Fibroblast of skin of right quadriceps (primary cell): ENCODE measurements at places on chromosomes 1 and 21.

- no peak for DNase-seq
These were observed 1.6 kb upstream of the ROR1 start for GRCh38 chr1:63772201-63772600.

GRCh38 chr1:108845991-108846390 is 10.9 kb downstream of the AKNAD1 start:
- DNase-seq: no peak

DNA sequence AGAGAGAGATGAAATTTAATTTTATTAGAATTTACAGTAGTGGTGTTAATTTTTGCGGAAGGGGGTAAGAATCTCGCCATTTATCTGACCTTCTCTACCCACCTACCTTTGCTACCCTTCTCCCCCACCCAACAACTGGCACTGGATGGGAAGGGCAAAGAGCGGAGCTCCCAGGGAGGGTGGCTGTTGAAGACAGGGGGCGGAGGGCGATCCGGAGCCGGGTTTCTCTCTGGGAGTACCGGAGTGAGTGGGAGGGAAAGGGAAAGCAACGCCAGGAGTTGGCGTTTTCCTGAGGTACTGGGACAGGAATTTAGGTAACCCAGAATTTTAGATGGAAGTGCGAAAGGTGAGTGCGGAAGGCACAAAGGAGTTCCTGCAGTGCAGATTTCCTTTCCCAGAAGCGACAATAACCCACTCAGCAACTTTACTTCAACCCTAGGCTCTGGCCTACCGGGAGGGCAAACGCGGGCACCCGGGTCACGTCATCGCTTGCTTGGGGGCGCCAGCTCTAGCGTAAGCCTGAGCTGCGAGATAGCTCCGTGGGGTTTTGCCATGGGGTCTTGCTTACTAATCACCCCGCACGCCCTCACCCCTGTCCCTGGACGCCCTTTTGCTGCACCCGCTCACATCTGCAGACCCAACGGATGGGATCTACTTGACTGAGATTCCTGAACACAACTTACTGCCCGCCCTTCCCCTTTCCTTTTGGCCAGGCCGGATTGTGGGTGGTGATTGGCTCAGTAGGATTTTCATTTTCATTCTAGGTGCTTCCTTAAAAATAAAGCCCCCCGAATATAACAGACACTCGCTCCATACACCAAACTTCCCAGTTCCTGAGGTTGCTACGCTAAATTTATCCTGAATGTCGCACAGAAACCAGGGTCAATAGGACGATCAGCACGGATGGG is 413.0 kb upstream of the ESRRG start:
- DNase-seq: no peak

DNA sequence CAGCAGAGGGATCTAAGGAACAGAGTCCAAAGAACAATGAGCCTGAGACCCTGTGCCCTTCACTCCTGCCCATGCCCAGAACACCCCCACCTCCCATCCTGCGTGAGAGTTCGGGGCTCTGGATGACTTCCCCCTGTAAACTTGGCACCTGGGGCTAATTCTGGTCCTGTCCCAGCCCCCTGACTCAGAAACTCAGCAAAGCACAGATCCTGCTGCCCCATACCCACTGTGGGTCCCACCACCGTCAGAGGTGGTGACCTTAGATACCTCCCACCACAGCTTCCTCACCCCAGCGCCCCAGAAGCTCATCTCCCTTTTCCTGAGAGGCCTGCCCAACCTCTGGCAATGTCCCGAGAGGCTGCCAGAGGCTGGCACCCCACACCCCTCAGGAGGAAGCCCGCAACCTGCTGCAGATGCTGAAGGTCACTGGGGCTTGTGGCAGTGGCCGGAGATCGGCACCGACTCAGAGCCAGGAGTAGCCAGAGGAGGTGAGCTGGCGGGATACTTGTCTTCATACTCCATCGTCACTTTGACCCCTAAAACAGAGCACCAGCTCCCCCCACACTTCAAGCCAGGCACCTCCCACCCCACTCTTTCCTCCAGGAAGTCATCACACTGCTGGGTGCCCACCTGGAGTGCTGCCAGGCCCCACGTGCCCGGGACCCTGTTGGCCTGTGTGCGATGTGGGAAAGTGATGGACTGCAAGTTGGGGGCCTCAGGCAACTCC is 111.6 kb upstream of the IFFO2 start:
- no peak for DNase-seq

GRCh38 chr1:25559031-25559430 is 15.6 kb downstream of the LDLRAP1 start:
- DNase-seq: no peak

- no peak for DNase-seq
These were observed 1.1 kb downstream of the BATF3 start for GRCh38 chr1:212698467-212699103.

DNA sequence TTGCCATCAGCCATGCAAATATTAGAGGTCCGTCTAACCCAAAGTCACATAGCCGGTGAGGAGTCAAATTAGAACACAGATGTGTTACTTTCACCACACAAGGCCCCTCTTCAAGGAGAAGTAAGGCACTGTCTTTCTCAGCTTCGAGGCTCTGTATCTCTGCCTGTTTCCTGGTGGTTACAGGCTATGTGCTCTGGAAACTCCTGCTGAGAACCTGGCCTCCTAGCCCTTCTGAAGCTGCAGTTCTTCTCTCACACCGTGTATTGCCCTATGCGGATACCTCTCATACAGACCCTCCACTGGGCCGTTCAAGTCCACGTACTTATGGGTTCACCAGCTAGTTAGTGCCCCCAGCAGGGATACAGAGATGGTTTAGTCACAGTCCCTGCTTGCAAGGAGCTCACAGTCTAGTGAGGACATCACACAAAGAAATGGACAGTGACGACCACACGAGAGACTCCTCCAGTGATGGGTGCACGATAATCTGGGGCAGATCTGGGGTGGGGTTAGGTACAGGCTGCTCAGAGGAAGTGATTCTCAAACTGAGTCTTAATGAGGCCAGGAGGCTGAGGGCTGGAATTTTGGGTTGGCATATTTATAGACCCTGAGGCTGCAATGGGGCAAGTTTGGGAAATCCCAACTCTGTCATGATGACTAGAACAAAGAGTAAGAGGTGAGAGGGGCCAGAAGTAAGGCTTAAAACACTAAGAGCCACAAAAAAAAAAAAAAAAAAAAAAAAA is 22.8 kb upstream of the ELOA start:
- no peak for DNase-seq

GRCh38 chr1:226308166-226308722 is 720 bp downstream of the LIN9 start:
- DNase-seq: peak; percentile 1

- peak; percentile 45 for DNase-seq
These were observed 71.1 kb upstream of the MROH9 start for GRCh38 chr1:170864238-170864637.

- peak; percentile 75 for DNase-seq
These were observed 426.6 kb downstream of the DUSP10 start for GRCh38 chr1:221315330-221315729.

- DNase-seq: no peak
These were observed 57.3 kb downstream of the SLC37A1 start for GRCh38 chr21:42570841-42571387.

GRCh38 chr21:41847066-41847804 is 31.9 kb downstream of the PRDM15 start:
- peak; percentile 65 for DNase-seq

- no peak for DNase-seq
These were observed 94.6 kb downstream of the SETD4 start for GRCh38 chr21:35965699-35966098.

DNA sequence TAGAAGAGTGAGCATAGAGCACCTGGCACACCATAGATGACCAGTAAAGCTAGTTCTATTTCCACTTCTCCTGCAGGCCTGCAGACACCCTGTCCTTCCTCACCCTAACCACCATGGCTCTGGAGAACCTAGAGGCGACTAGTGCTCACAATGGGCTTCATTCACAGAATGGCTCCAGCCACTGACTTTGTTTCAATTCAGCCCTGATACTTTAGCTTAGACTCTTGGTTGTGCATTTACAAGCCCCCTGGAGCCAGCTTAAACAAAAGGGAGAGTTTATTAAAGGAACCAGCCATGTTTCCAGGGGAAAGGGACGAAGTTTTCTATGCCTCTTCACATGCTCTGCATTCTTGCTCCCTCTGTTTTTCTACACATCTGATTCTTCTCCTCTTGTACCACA is 123.7 kb downstream of the NAV1 start:
- no peak for DNase-seq

DNA sequence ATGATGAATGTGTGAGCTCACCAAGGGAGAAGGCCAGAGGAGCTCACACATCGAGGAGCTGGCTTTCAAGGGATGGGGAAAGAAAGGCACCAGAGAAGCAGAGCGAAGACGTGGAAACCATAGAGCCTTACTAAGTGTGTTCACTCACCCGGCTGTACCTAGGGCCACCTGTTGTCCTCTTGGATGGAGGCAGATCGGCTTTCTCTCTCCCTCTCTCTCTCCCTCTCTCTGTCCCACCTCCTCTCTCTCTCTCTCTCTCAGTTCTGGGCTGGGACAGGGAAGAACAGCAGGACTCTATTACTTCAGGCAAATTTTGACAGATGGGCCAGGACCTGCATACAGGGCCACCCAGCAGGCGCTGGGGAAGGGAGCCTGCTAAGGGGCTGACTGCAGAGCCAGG is 64.8 kb downstream of the HIVEP3 start:
- no peak for DNase-seq

- peak; percentile 83 for DNase-seq
These were observed 41.3 kb upstream of the OSBPL9 start for GRCh38 chr1:51575406-51576084.

- peak; percentile 87 for DNase-seq
These were observed 57.1 kb upstream of the COX20 start for GRCh38 chr1:244778344-244778743.

GRCh38 chr1:116407033-116407432 is 34.0 kb downstream of the ATP1A1 start:
- DNase-seq: no peak

DNA sequence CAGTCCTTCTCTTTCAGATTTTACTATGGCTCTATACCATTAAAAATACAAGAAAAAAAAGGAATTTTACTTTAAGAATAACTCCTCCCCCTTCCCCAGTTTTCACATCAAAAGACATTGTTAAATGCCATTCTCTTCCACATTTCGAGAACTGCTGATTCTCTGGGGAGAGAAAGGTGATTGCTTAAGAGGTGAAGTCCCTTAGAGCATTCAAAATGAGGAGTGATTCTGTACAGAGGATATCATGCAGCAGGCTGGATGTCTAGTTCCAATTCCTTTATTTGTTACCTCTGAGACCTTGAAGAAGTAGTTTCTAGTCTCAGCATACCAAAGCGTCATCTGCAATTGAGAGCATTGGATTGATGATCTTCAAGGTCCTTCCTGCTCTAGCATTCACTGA is 46.9 kb downstream of the FMO3 start:
- no peak for DNase-seq

GRCh38 chr1:17819129-17819802 is 64.1 kb downstream of the ACTL8 start:
- no peak for DNase-seq

DNA sequence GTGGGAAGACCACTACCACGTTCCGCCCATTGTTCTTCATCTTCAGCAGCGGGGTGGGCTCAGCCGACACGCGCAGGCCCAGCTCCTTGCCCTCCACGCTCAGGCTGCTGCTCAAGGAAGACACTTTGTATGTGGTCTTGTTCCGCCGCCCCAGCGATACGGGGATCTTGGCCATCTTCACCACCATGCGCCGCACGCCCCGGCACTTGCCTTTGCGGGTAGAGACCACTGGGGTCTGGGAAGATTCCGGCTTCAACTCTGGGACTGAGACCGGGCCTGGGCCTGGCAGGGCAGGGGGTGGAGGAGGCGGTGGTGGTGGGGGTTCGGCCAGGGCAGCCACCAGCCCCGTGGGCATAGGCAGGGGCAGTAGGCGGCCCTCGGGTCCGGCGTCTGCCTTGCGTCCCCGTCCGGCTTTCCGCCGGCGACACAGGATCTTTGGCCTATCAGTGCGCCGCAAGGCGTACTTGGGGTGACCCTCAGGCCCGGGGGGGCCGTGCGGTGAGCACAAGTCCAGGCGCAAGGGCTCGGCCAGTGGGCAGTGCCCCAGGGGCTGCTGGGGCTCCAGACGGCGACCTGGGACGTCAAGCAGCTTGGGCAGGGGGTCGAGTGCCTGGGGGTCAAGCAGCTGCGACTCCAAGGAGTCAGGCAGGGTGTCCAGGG is 53.3 kb downstream of the AHDC1 start:
- DNase-seq: no peak

DNA sequence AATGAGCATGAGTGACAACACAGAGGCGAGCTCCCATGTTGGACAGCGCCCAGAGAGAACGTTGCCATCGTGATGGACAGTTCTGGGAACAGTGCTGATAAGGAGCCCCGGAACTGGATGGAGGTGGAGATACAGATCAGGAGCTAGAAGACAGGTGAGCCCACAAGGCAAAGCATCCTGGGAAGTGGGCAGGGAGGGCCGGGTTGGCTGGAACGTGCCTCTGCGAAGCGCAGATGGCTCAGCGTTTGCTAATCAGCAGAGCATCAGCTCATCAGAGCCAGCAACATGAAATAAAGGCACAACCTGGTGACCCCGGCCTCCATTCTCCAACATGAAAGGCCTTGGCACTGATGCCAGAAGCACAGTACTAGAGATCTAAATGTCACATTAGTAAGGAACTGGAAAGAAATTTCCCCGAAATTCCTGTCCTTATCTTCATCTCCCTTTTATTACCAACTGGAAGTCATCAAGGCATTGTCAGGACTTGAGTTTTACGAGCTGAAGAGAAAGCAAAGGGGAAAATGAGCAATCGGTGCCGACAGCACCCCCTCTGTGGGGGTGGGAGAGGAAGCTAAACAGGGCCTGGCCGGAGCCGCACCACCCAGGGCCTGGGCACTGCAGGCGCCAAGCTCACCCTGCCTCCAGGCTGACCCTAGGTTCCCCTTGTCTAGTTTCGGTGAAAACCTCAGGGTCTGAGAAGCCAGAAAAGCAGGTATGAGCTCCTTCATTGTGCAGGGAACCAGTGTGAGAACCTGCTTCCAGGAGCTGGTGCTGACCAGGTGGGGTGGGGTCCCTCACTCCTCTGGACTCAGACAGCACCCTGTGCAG is 19.9 kb downstream of the ABCA4 start:
- peak; percentile 36 for DNase-seq

- no peak for DNase-seq
These were observed 105.1 kb downstream of the ITSN1 start for GRCh38 chr21:33747420-33747819.

DNA sequence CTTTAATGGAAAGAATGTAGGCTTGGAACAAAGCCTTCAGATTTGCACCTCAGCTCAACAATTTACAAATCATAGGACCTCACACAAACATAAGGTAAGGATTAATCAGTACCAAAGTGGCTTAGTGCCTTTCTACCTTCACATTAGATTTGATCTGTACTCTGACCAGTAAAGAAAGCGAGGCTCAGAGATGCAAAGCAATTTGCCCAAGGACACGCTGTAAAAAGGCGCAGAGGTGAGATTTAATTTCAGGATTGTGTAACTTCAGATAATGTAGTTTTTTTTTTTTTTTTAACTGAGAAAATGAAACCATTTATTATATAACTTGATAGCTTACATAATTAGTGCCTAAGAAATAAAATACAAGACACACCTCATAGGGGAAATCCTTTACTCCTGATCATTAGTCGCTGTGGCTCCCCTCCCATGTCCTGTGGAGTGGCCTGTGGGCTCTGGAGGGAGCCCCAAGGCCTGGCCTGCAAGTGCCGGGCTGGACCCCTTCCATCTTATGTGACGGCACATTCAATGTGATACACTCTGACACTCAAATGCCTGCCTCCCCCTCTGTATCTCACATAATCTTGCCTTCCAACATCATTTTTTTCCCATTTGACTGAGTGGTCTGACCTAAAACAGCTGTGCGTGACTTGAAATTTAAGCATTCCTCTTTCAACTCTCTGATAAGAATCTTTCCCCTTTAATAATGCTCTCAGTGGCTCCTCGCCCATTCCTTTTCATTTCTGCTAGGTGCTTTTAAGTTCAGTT is 426.5 kb upstream of the DAB1 start:
- DNase-seq: no peak
